ENCODE measurements at places on chromosomes 3 and 15.

GRCh38 chr3:168585544-168585943 is 489.8 kb upstream of the GOLIM4 start:
- no peak for DNase-seq

DNA sequence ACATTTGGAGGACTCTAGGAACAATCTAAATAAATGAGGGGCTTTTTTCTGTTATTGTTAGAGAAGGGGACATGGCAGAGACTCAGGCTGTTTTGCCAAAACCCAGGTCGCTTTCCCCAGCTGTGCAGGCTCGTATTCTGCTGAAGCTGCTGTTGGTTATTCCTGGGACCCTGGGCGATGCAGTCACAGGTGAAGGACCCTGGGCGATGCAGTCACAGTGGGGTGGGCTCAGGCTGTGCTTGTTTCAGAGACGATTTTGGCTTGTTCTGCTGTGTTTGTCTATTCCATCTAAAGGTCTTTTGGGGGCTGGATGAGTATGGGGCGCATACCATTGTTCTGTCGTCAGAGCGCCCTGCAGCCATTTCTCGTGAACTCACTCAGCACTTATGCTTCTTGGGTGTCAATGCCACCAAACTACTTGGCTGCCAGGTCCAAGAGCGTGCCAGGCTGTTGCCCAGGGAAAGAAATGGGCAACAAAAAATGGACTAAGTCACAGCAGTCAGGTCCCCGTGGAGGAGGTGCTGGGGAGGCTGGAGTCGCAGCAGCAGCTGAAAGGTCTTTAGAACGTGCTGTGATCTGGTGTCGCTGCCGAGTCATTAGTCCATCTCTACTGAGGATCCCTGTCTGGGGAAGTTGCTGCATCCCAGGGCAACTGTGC is 151.4 kb downstream of the CHDH start:
- DNase-seq, result no peak

DNA sequence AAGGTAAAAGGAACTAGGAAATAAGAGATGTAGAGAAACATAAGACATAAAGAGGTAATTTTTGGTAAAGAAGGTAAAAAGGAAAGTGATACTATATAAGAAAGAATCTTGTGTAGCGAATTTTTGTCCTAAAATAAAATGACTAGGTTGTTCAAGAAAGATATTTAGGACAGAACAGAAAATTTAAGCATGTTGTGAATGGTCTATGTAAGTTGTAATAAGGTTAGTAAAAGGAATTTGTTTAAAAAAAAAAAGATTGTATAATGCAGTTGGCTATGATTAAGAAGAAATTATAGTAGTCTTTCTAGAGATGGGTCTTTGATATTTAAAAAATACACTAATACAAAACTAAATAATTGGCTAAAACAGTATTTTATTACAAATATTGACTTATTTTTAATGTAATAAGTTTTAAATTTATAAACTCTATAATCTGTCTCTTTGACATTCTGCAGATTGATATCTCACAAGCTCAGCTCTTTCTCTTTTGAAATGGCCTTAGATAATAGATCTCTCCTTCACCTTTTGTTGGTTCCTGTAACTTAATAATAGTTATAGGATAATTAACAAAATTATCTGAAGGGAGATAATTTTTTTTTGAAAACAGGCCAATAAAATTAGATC is 3.7 kb upstream of the SLC41A3 start:
- no peak for DNase-seq

DNA sequence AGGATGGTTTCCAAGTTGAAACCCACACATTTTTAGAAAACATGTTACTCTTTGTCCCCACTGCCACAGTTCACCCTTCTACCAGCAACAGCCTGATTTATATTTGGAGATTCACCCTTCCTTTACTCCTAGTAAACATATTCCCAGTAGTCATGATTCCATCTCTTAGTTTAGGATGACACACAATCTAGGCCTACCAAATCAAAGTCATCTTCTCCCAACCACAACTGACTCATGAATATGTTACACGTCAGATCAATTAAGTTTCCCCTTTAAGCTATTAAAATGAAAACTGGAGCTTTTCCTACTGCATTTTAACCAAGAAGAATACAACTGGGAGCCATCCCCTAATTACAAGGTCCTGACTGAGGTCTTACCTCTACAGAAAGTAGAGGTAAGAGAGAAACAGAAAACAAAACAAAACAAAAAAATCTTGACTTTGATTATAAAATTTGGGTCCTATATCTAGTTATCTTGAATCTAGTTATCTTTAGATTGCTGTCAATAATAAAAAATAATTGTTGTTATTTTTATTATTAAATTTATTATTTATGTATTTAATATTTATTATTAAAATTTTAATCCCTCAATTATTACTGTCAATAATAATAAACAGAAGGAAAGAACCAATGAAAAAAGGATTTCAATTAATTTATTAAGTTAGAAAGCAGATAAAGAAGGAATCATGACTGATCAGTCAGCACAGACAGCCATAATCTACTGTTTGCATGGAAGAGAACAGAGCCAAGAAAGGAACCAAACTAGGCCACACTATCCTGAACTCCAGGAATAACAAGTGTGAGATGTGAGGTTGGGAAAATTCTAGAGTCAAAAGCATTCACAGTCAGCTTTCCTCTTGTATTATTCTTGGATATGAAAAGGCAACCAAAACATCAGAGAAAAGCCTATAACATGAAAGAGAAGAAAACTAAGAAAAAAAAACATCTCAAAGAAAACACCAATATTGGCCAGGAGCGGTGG is 12.5 kb downstream of the DPH6 start:
- no peak for DNase-seq

- DNase-seq, result no peak
These were observed 11.3 kb downstream of the CGNL1 start for GRCh38 chr15:57387564-57388076.

GRCh38 chr15:95279277-95280019 is 1048.1 kb downstream of the MCTP2 start:
- DNase-seq, result no peak

- no peak for DNase-seq
These were observed 6.3 kb downstream of the CCPG1 start for GRCh38 chr15:55401786-55402246.

DNA sequence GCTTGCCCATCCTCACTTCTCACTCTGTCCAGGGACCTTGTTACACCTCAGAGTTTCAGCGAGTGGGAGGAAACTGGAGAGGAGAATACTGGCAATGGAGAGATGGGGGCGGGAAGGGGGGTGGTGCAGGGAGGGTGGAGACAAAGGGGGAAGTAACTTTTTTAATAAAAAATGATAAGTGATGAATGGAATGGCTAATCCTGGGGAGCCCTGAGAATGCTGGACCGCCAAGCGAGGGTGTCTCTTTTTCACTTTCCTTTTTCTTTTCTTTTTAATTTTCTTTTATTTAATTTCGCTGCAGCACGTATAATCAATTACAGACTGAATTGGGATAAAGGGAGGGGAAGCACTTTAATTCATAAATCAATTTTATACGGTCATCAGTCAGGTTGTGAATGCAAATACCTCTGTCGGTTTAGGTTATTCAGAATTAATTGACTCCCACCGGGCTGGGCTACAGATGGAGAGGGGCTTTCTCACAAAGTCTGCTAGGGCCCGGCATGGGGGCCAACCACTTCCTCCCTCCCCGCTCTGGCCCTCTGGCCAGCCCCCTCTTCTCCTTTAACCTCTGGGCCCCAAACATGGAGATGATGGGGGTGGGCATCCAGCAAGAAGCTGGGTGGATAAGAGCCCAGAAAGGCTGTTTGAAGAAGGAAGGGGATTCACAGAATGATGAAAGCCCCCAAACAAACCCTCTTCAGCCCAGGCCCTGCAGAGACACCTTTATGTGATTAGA is 106.8 kb upstream of the BOC start:
- no peak for DNase-seq

- peak; percentile 48 for DNase-seq
These were observed 193.3 kb upstream of the TTC14 start for GRCh38 chr3:180408654-180409053.

DNA sequence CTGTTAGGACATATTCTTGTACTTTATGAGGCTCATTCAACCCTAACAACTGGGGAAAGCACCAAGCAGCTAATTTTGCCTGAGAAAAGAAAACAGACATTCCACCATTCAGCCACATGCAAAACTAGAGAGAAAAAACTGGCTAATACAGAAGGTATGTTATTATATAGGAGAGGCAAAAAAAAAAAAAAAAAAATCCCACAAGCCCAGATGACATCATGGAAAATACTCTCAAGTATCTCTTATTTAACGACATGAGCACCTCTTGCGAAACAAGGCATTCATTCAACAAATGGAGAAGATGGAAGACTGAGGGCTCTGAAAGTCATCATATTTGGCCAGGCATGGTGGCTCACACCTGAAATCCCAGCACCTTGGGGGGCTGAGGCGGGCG is 61.5 kb downstream of the PRICKLE2 start:
- DNase-seq, result no peak

Measured in kidney capillary endothelial cell (primary cell).